ENCODE measurements at places on chromosomes 13 and 19. TPM values are rescaled to one million over a fixed set of nuclear protein-coding genes. Genes with fewer than 3 reads are reported as not detected.

JAK3 gene
- total RNA-seq, result 0.78 TPM

PGLYRP1 gene
- total RNA-seq, result not detected

MISP gene
- not detected for total RNA-seq

TGFBR3L gene
- 0.78 TPM for total RNA-seq

ZNF418 gene
- 1.8 TPM for total RNA-seq

C1QTNF9 gene
- total RNA-seq, result not detected

TMEM145 gene
- 0.98 TPM for total RNA-seq

Measured in subcutaneous preadipocyte (primary cell).